Cortex of kidney (tissue), 1 donor: ENCODE measurements at places on chromosomes 3 and 15.

DNA sequence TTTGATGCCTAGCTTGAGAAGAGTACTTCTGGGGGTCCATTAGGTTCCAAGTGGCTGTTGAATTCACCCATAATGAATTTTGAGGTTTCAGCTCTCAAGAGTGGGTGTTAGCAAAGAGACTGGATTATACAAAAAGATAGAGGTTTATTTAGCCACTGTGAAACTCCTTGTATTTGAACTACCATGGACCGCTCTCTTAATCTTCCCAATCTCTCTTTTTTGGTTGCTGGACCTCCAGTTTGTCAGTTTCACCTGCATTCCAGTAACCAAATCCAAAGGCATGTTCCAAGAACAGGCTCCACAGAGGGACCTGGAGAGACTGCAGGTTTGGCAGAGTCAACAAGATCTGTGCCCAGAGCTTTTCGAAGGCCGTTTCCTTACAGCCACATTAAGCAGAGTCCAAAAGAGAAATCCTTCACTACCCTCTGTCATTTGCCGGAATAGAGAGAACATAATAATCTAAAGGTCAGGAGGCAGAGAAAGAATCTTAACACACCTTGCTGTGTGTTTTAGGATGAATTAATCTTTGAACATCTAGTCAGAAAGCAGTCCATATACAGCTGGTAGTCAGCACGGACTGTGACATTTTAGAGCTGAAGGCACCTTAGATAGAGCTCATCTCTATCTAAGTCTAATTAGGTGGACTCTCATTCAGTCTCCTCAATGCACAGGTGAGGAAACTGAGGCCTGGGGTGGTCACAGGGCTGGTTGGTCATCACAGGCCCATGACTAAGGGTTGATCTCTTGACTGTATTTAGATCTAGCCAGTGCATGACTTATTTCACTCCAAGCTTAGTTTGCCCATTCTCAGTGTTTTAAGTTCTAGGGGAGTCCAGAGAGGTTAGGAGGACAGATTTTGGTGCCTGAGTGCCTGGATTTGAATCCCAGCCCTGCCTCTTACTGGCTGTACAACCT is 1.3 kb downstream of the ABHD2 start:
- no peak for DNase-seq

DNA sequence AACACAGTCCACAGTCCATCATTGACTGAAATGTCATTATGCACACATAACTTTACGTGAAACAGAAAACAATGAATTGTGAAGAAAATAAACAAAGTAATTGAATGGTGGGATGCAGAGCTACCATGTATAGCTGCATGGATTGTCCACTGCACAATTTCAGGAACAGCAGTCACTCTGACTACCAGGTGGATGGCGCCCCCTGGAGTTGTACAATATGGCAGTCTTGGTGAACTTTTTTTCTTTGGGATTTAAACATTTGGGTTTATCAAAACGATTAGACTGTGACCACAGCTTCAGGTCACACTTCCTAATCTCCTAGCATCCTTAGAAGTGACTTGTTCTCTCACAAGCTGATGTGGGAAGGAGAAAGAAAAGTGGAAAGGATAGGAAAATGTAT is 48.9 kb upstream of the TCF12 start:
- DNase-seq = no peak

- no peak for DNase-seq
Measured at GRCh38 chr3:71317749-71318457, 265.6 kb downstream of the FOXP1 start.

- no peak for DNase-seq
Measured at GRCh38 chr3:48563382-48563918, at the start of gene UCN2. Gene UCN2 (minus strand): TSS chr3:48563781. CDS start chr3:48563124, 657 bp downstream.
